IMR-90 (cell line): ENCODE measurements at places on chromosomes 11 and 22.

GRCh38 chr22:17257121-17258001 lies 38.1 kb upstream of the ADA2 start:
- no peak for DNase-seq

DNA sequence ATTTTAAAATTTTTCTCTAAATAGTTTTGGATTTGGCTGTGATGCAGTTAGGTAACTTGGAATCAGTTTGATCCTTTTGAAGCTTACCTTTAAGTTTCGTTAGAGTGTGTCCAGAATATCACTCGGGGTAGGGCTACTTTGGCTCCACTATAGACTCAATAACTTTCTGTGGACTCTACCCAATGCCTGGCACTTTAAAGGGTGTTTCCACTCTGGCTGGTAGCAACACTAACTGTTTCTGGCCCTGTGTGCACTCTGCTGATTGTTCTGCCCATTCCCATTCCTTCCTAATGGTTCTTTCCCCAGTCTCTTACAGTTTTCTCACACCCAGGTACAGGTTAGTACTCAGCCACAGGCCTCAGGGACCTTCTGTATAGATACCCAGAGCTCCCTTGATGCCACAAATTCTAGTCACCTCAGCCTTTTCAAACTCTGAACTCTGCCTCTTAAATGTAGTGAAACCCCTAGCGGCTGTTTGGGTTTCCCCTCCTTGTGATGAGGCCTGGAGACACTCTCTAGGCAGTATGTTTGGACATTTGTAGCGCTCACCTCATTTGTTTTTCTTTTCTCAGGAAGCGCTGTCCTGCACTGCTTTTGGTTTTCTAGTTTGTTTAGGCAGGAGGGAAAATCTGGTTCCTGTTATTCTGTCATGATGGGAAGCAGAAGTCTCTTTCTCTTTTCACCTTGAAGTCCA lies 16.8 kb downstream of the CUL5 start:
- DNase-seq: peak; percentile 52

GRCh38 chr11:124612567-124613246 lies 1.5 kb downstream of the PANX3 start:
- DNase-seq: peak; percentile 23

- DNase-seq: no peak
Observed at GRCh38 chr22:38972558-38972957, 9.6 kb upstream of the APOBEC3B start.

DNA sequence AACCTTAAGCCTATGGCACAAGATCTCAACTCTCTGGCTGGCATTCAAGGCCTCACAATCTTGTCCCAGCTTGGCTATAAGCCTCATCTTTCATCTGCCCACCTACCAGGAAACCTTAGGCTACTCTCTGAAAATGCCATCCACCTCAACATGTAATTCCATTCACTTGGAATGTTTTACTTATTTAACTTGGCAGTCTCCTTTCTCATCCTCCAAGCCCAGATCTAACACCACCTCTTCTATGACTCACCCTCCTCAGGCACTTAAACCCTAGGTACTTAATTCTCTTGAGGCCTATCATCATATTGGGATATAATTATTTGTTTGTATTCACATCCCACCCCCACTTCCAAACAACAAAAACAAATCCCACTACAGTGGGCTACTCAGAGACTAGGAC lies 15.0 kb downstream of the POGLUT3 start:
- DNase-seq: peak; percentile 62

GRCh38 chr11:66686100-66686785 lies 8.6 kb upstream of the RBM4B start:
- no peak for DNase-seq

GRCh38 chr22:35126993-35127392 lies 61.0 kb downstream of the ISX start:
- DNase-seq: no peak

- peak; percentile 77 for DNase-seq
Observed at GRCh38 chr11:124798991-124799347, 1.2 kb downstream of the MSANTD2 start.

- no peak for DNase-seq
Observed at GRCh38 chr11:118232659-118233058, 7.8 kb upstream of the JAML start.

DNA sequence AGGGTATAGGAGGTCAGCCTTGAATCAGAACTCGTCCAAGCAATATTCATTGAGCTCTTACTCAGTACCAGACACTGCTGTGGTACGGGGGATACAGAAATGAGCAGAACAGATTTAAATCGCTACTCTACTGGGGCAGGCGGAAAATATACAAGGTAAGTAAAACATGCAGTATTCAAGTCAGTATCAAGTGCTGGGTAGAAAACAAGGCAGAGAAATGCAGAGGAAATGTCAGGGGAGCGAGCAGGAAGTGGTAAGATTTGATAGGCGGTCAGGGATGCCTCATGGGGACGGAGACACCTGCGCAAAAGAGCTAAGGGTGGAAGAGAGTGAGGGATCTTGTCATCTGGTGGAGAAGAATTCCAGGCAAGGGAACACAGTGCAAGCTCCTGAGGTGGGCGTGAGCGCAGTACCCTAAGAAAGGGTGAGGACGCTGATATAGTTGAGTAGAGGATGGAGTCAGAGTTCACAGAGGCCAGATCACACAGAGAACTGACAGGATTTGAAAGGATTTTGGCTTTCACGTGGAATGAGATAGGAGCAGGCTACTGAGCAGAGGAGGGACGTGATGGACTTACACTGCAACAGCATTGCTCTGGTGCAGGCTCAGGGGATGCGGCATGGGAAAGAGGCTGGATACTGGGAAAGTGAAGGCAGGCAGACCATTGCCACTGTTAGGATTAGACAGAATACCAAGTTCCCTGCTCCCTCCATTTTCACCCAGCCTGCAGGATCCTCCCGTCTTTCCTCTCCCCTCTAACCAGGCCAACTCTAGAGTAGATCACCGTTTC lies 35.8 kb downstream of the SC5D start:
- no peak for DNase-seq

DNA sequence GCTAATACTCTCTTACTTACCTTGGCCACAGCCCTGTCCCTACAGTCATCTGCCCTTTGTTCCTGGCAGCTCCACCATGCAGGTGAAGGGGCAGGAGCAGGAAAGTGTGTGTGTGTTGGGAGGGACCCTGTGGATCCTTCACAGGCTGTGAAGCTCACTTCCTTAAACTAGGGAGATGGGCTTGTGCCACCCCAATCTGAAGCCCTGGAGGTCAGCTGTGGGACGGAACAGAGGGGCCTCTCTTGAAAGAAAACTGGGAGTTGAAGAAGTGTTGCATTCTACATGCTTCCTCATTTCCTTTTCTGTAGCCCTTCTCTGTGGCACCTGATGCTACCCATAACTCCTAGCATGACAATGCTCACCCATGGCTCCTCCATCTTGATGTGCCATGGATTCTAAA lies 11.7 kb downstream of the FADS1 start:
- DNase-seq: no peak

GRCh38 chr11:86247608-86248007 lies 3.1 kb downstream of the EED start:
- DNase-seq: no peak

- DNase-seq: no peak
Observed at GRCh38 chr22:39994566-39995392, at the start of gene FAM83F. TSS of gene FAM83F (plus strand) at chr22:39994954. CDS start at chr22:39995043, 89 bp downstream.
